Left cardiac atrium (tissue), 4 donors: ENCODE measurements at places on chromosomes 13 and 19. TPM values are rescaled to one million over a fixed set of nuclear protein-coding genes. Genes with fewer than 3 reads are reported as not detected.
A peak's percentile ranks its signal among the peaks of the same experiment; 100 is the strongest.

FCAR gene
- 0.77 TPM for total RNA-seq

KLK12 gene
- not detected for total RNA-seq

DNA sequence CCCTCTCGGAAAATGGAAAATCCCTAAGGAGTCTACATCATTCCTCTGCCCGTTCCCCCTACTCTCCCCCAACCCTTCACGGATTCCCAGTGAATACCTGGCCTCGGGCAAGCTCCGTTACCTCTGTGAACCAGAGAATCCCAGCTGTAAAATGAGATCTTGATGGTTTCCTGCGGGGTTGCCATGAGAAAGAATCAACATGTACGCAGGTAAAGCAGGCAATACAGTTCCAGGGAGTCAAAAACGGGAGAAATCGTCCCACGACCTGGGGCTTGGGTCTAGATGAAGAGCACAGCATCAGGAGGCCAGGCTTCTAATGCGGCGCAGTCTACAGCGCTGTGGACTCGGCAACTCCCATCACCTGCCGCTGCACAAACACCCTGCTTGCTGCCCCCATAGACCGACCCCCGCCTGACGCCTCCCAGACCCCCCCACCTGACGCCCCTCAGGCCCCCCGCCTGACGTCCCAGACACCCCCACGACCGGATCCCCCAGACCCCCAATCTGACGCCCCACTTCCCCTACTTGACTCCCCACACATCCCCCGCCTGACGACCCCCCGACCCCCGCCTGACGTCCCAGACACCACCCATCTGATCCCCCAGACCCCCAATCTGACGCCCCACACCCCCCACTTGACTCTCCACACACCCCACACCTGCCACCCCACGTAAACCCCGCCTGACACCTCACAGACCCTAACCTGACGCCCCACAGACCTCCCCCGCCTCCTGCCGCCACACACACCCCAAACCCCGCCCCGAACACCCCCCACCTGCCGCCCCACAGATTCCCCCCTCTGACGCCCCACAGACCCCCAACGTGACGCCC lies 680 bp downstream of the LIG4 start:
- DNase-seq, result peak; percentile 22

GRCh38 chr13:79749984-79750551 lies 269.1 kb downstream of the NDFIP2 start:
- peak; percentile 75 for DNase-seq

DNA sequence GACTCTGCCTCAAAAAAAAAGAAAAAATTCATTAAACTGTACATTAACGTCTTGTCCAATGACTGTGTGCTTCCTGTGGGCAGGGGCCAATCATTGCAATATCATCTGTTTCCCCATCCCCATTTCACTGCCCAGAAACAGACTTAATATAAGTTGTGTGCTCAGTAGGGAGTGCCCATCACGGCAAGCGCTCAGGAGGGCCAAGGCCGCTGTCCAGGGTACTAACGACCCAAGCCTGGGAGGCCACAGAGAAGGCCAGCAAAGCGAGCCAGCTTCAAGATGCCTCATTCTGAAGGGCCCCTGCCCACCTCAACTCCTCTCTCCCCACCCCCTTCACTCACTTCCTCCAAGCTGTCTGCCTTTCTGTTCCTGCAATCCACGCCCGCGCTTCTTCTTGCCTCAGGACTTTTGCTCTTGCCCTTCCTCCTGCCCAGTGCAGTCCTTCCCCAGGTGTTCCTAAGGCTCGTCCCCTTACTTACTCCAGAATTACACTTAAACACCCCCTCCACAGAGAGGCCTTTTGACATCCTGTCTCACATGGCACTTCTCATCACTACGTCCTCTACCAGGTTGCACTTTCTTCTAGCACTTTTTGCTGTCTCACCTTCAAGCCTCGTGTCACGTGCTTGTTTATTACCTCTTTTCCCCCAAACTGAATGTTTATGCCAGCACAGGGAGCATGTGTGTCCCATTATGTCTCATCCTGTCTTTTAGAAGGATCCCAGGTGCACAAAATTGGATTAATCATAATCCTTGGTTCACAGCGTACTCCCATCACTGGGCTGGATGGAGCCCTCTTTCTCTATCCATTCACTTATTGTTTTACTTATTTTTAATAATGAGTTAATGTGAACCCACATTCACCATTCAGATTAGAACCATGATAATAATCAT lies 11.3 kb upstream of the POU2F2 start:
- DNase-seq, result no peak
